ENCODE measurements at places on chromosomes 3 and 15. TPM values are rescaled to one million over a fixed set of nuclear protein-coding genes. Genes with fewer than 3 reads are reported as not detected.

The OTOL1 gene
- not detected for total RNA-seq

The PPM1L gene
- 20.3 TPM for total RNA-seq

- no peaks in the 10 kb centered on the region for H3K4me1 ChIP-seq
- DNase-seq: no peak
- no peaks in the 10 kb centered on the region for H3K27me3 ChIP-seq
- no peak overlapping the region for H3K27ac ChIP-seq
- H3K36me3 ChIP-seq: peaks cover 4% of the 10 kb centered on the region
Measured at GRCh38 chr3:16383864-16384263, 118.9 kb downstream of the OXNAD1 start.

GRCh38 chr3:13707456-13707855, 158.5 kb downstream of the FBLN2 start:
- no peak overlapping the region for H3K27ac ChIP-seq
- no peaks in the 10 kb centered on the region for H3K27me3 ChIP-seq
- no peaks in the 10 kb centered on the region for H3K36me3 ChIP-seq
- no peak overlapping the region for H3K4me3 ChIP-seq
- DNase-seq: no peak
- H3K4me1 ChIP-seq: no peaks in the 10 kb centered on the region

GRCh38 chr3:48190911-48191310, 2.7 kb upstream of the CDC25A start:
- no peak overlapping the region for H3K4me3 ChIP-seq
- no peaks in the 10 kb centered on the region for H3K4me1 ChIP-seq
- H3K27ac ChIP-seq: no peak overlapping the region
- no peaks in the 10 kb centered on the region for H3K36me3 ChIP-seq
- DNase-seq: no peak

- no peaks in the 10 kb centered on the region for H3K4me1 ChIP-seq
- no peak overlapping the region for H3K4me3 ChIP-seq
- no peak overlapping the region for H3K27ac ChIP-seq
- H3K36me3 ChIP-seq: no peaks in the 10 kb centered on the region
- H3K27me3 ChIP-seq: no peaks in the 10 kb centered on the region
- DNase-seq: no peak
Measured at GRCh38 chr15:91498046-91498748, 355.3 kb upstream of the SLCO3A1 start.

- no peak for DNase-seq
- no peak overlapping the region for H3K4me3 ChIP-seq
- no peak overlapping the region for H3K27ac ChIP-seq
- no peaks in the 10 kb centered on the region for H3K27me3 ChIP-seq
Measured at GRCh38 chr3:180382638-180383180, 219.3 kb upstream of the TTC14 start.

- H3K4me3 ChIP-seq: no peak overlapping the region
- no peak overlapping the region for H3K27ac ChIP-seq
- no peak for DNase-seq
- H3K36me3 ChIP-seq: no peaks in the 10 kb centered on the region
Measured at GRCh38 chr3:4061195-4061594, 242.0 kb upstream of the SETMAR start.

GRCh38 chr3:59107856-59108815, 58.3 kb upstream of the CFAP20DC start:
- H3K4me3 ChIP-seq: no peak overlapping the region
- no peak overlapping the region for H3K27ac ChIP-seq
- no peaks in the 10 kb centered on the region for H3K4me1 ChIP-seq
- DNase-seq: no peak
- H3K27me3 ChIP-seq: no peaks in the 10 kb centered on the region

GRCh38 chr3:69439643-69440270, 53.9 kb upstream of the FRMD4B start:
- peak overlapping the region; percentile 36 for H3K4me3 ChIP-seq
- H3K27ac ChIP-seq: no peak overlapping the region
- DNase-seq: no peak
- no peaks in the 10 kb centered on the region for H3K27me3 ChIP-seq

DNA sequence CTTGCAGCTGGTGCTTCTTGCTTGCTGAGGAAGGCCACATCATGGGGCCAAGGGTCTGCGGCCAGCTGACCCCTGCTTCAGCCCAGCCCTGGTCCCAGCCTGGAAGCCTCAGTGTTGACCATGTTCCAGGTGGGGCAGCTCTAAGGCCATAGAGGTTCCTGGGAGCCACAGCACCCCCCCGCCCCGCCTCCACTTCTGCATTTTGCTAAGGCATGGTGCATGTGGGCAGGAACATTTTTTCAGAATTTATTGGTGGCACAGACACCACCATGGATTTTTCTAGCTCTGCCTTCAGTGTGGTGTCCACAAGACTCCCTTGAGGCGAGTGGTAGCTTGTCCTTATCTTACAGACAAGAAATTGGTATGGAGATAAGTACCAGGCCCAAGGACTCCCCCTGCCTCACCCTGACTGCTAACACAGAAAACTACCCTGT, 1.9 kb upstream of the CHST14 start:
- H3K4me1 ChIP-seq: peaks cover 7% of the 10 kb centered on the region
- H3K4me3 ChIP-seq: no peak overlapping the region

DNA sequence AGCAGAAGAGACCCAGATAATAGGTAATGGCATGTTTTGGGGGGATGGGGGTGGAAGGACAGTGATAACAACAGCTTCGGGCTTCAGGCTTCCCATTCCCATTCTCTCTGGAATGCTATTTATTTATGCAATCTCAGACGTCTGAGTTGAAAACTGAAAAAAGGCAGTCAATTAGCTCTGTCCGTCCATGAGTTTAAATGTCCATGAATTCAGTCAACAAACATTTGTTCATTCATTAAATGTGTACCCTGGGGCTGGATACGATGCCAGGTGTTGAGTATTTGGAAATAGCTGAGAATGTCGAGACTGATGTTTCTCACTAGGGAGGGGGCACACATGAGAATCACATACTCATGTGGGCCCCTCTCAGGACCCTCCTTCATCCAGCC, 42.4 kb downstream of the AMOTL2 start:
- no peaks in the 10 kb centered on the region for H3K36me3 ChIP-seq
- no peak for DNase-seq
- no peaks in the 10 kb centered on the region for H3K27me3 ChIP-seq
- H3K4me3 ChIP-seq: no peak overlapping the region
- H3K4me1 ChIP-seq: peaks cover 81% of the 10 kb centered on the region

DNA sequence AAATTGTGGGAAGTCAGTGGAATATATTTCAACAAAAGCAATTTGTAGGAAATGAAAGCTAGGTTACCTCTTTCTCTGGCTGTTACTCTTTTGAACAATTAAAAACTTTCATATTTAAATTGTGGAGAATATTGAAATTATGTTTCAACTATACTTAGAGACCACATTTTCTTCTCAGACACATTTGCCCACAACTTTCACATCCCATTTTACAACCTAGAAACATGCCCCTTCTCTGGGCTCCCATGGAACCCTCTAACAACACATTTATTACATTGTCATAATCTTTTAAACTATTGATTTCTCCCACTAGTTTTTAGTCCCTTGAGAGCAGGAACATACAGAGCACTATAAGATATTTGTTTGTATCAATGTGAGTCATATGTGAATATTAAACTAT, 211.7 kb upstream of the TTC14 start:
- no peak overlapping the region for H3K4me3 ChIP-seq
- no peaks in the 10 kb centered on the region for H3K4me1 ChIP-seq
- no peaks in the 10 kb centered on the region for H3K27me3 ChIP-seq
- no peak for DNase-seq
- no peaks in the 10 kb centered on the region for H3K36me3 ChIP-seq

DNA sequence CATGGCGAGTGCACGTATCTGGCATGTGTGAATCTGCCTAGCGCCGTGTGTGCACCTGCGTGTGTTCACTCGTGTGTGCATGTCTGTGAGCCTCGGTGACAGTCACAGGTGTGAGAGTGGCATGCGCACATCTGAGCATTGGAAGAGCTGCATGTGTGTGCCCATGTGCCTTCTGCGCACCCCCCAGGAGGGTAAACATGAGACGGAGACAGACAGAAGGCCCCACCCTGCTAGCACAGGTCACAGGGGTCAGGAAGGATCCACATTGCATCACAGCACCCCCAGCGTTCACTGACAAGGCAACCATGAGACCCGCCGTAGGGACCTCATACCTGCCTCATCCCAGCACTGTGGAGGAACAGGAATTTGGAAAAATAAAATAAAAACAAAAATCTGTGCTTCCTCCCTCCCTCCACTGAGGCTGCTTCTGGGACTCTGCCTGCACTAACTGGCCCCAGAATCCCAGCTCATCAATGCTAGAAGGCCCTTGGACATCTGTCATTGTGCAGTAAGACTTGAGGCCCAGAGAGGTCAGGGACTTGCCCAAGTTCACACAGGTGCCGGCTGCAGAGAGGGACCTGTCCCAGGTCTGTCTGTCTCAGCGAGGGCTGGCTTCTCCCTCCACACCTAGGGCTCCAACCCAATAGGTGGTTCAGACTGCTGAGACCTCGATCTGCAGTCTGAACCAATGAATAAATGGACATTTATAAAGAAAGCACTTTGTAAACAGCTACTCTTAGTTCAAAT, 37.4 kb downstream of the RPN1 start:
- H3K27me3 ChIP-seq: no peaks in the 10 kb centered on the region
- DNase-seq: no peak
- no peaks in the 10 kb centered on the region for H3K36me3 ChIP-seq

The FBLN2 gene
- 323 TPM for total RNA-seq

The MAGEL2 gene
- 0.11 TPM for total RNA-seq

DNA sequence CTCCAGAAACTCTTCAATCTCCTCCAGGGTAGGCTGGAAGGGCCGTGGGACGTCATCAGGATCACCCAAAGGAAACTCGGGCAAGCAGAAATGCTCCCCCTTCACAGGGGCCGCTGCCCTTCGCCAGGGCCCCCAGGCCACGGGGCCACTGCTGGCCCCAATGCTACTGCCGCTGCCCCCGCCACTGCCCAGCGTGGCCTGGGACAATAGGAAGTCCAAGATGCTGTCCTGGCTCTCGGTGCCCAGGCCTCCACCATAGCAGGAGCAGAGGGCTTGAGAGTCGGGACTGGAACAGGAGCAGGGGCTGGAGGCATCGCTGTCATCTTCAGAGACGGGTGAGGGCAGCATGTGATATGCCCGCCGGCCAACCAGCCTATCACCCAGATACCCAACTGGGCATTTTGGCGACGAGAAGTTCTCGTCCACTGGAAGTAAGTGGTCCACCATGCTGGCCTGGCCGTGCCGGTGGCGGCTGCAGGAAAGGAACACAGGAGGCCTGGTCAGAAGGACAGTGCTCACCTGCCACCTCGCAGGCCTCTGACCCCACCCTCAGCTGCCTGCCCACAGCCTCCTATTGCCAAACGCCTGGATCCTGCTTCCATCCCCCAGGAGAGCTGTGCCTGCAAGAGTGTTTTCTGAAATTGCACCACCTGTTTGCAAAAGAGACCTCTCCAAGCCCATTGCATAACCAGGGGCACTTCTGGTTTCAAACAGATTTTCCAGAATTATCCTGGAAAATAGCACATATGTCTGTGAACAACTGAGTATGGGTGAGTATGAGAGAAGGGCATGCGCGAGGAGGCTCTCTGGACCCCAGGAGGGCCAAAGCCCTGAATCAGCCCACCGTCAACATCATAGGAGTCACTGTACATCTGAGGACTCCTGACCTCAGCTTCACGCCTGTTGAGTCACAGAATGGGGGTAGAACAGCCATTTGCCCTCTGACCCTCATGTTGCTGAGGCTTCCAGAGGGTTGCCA, 4.4 kb downstream of the KLF15 start:
- no peaks in the 10 kb centered on the region for H3K27me3 ChIP-seq
- H3K4me3 ChIP-seq: peak overlapping the region; percentile 4
- H3K4me1 ChIP-seq: peaks cover 60% of the 10 kb centered on the region

- no peak overlapping the region for H3K27ac ChIP-seq
- no peaks in the 10 kb centered on the region for H3K4me1 ChIP-seq
- H3K36me3 ChIP-seq: no peaks in the 10 kb centered on the region
- peak; percentile 60 for DNase-seq
- no peaks in the 10 kb centered on the region for H3K27me3 ChIP-seq
- H3K4me3 ChIP-seq: no peak overlapping the region
Measured at GRCh38 chr3:46673151-46674030, 20.1 kb downstream of the ALS2CL start.

DNA sequence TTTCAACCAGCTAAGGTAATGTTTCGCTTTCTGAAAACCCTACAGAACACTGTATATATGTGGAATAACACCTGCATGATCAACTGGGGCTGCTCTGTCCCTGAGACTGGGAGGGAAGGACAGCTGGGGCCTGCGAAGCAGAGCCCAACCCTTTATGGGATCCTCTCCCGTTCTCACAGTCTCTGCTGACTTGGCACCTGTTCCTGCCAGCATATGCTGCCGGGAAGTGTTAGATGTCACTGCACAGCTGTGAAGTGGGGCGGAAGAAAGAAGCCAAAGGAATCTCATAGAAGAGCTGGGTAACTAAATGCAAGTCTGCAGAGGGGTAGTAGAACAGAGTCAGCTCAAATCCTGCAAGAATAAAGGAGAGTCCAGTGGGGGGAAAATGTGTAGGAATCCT, 29.6 kb downstream of the LRRC3B start:
- H3K4me1 ChIP-seq: no peaks in the 10 kb centered on the region
- H3K27me3 ChIP-seq: no peaks in the 10 kb centered on the region
- DNase-seq: no peak

DNA sequence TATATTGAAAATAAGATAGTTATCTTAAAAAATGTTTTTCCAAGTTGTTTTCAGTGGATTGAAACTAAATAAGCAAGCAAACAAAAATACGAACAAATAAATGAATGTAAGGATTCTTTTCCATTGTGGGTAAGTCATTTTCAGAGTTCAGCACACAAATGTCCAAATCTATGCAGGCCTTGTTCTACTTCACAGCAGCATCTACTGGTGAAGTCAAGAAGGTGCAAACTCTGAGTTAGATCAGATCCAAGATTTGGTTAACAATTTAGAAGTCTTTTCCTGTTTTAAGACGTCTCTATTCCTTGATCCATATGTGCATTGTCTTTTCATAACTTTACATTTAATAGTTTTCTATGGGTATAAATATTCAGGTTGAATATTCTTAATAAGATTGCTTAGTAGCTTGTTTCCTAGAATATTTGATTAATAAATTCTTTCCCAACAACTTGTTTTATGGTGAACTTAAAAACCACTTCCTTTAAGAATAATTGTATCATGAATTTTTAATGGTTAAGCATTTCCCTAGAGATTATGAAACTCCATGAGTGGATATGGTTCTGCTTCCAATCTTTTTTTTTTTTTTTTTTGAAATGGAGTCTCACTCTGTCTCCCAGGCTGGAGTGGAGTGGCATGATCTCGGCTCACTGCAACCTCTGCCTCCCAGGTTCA, 10.5 kb downstream of the PTX3 start:
- no peak overlapping the region for H3K4me3 ChIP-seq
- DNase-seq: no peak

The ADAMTS7 gene
- total RNA-seq: 33.3 TPM

DNA sequence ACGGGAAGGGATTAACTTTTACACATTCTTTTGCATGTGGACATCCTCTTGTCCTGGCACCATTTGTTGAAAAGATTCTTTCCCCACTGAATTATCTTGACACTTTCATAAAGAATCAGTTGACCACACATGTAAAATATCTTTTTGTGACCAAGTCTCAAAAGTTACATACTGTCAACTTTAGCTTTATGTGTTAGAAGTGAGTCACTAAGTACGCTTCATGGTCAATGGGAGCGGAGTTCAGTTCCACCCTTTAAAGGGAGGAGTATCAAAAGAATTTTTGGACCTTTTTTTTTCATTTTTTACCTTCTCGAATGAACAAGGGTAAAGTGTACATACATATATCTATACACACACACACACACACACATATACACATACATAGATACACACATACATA, 35.4 kb downstream of the MAPK6 start:
- DNase-seq: no peak
- H3K36me3 ChIP-seq: peaks cover 62% of the 10 kb centered on the region
- no peaks in the 10 kb centered on the region for H3K4me1 ChIP-seq
- H3K27ac ChIP-seq: no peak overlapping the region
- H3K4me3 ChIP-seq: no peak overlapping the region
